ENCODE measurements at places on chromosomes 3 and 15. TPM values are rescaled to one million over a fixed set of nuclear protein-coding genes. Genes with fewer than 3 reads are reported as not detected.

DNA sequence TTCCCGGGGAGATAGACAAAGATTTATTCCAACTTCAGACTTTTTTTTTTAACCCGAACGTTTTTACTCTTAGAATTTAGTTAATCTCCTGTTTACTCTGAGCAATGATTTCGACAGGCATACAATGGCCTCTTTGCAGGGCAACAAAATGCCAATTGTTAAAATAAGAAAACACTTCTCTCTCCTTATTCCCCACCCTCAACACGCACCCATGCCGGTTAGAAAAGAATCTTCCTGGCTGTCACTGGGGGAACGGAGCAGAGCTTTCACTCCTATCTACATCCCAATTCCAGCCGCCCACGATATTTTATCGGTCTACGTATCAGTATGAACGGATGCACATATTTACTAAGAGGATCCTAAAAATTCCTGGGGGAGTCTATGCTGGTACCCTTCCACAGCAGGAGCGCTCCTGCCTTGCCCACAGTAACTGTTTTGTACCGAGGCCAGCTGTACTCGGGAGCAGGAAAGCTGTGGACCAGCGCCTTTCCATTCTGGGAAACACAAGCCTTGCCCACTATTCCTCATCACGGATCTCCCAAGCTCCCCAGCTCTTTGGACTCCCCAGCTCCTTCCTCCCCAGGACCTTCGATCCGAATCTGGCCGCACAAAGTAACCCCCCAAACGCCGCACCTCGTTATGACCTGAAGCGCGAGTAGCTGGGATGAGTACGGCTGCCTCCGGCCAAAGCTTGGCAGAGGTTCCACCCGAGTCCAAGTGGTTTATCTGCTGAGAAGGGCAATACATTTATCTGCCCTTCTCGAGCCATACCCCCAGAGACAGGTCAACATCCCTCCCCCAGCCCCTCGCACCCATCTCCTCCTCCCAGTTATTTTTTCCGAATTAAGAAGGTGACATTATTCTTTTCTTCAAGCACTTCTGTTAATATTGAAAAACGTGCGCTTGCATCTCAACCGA is 2.2 kb upstream of the FOXB1 start:
- peak; percentile 48 for DNase-seq

DNA sequence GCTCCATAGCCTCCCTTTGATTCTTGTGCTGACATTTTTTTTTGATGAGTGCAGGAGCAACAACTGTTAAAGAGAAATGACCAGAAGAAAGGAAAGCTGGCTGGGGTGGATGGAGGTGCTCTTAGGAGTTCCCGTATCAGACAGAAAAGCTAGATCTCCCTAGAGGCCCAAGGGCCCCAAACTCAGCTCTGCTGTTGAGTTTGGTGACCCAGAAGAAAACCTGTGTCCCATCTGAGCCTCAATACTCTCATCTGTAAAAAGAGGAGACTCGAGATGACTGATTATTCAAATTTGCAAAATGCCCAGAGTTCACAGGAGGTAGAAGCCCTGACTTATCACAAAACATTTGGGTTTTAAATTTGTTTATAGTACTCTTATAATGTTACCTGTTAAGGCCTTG is 142.4 kb downstream of the TIGIT start:
- DNase-seq = no peak

WDR76 gene
- total RNA-seq = 4.8 TPM

- DNase-seq = no peak
These were observed 130.5 kb downstream of the UBE2E2 start for GRCh38 chr3:23333633-23334032.

- no peak for DNase-seq
These were observed 40.6 kb upstream of the PRR20G start for GRCh38 chr3:127328421-127328820.
